ENCODE measurements at places on chromosomes 3 and 15. TPM values are rescaled to one million over a fixed set of nuclear protein-coding genes. Genes with fewer than 3 reads are reported as not detected.

The FBXL2 gene
- total RNA-seq, result 15.2 TPM

The TTC23 gene
- 22.3 TPM for total RNA-seq

The ROPN1B gene
- not detected for total RNA-seq

The PRR20G gene
- not detected for total RNA-seq

The SOX14 gene
- total RNA-seq, result not detected

The FSTL1 gene
- 690 TPM for total RNA-seq

The CIDEC gene
- total RNA-seq, result not detected

The GMNC gene
- total RNA-seq, result not detected

The TLR9 gene
- total RNA-seq, result 0.04 TPM
